Activated CD8-positive, alpha-beta memory T cell treated with anti-CD3 and anti-CD28 coated beads for 48 hours (primary cell): ENCODE measurements at places on chromosomes 1 and 21.

- no peak for DNase-seq
Measured at GRCh38 chr1:228849011-228849541, 113.8 kb downstream of the RHOU start.

DNA sequence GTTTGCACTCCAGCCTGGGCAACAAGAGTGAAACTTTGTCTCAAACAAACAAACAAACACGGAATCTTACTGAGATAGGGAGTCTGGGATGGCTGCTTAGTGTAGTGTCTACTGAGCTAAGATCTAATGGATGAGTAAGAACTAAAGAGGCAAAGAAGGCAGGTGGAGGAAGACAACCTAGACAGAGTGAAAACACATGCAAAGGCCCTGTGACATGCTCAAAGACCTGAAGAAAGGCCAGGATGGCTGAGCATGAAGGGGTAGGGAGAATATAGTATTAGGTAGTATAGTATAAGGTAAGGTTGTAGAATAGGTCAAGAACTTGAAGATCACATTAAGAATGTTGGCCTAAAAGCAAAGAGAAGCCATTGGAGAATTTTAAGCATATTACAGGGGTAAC, 49.1 kb downstream of the MAP3K7CL start:
- no peak for DNase-seq

DNA sequence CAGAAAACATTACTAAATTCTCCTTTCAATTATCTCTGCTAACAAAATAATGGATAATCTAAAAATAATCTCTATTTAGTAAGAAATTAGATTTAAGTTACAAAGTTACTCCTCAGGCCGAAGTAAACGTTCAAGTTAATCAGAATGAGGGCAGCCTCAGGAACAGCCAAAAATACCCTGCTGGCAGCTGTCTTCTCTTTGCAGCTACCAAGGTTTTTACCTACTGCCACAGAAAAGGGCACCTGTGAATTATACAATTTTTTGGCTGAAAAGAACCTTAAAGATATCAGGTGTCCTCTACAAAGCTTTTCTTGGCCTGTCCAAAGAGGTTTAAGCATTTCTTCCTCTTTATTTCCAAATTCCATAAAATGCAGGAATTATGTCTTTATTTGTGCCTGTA, 84.4 kb downstream of the AKT3 start:
- no peak for DNase-seq

- no peak for DNase-seq
Measured at GRCh38 chr1:37940299-37940947, 6.4 kb downstream of the INPP5B start.

- no peak for DNase-seq
Measured at GRCh38 chr1:65939191-65939590, 146.5 kb downstream of the PDE4B start.

DNA sequence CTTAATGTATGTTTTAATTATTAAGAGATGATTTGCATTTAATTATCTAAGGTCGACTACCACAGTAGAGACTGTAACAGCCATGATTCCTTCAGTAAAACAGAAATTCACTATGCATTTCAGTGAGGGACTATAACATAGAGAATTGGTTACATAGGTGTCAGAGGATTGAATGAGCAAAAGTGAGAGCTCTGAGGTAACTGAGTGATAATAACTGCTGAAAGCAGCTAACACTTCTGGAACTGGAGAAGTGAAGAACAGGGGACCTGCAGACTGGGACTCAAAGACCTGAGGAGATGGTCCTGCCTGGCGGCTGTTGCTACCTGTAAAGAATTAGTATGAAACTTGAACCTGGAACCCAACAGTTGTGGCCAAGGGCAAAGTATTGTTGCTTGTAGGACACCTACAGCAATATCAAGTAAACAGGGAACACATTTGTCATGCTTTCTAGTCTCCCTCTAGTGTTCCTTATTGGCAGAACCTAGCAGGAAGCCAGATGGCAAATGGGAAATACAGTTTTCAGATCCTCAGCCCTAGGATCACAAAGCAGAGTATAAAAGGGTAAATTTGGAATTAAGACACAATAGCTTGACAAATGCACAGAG, 110.6 kb downstream of the HS2ST1 start:
- DNase-seq = no peak

DNA sequence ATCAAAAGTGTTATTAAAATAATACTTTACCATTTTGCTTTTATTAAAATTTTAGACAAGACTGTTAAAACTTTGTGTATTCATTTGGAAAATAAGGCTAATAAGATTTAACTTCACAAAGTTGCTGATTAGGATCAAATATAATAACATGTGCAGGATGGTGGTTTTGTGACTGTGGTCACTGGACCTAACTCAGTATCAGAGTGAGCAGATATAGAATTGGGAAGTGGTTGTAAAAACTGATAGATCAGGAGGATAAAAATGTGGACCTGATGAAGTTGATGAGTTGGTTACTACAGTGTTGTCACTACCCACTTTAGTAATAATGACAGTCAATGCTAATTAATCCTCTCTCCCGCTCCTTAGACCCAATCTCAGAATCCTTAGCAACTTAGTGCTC, 186.4 kb downstream of the AKT3 start:
- no peak for DNase-seq
